ENCODE measurements at places on chromosomes 1 and 21.

DNA sequence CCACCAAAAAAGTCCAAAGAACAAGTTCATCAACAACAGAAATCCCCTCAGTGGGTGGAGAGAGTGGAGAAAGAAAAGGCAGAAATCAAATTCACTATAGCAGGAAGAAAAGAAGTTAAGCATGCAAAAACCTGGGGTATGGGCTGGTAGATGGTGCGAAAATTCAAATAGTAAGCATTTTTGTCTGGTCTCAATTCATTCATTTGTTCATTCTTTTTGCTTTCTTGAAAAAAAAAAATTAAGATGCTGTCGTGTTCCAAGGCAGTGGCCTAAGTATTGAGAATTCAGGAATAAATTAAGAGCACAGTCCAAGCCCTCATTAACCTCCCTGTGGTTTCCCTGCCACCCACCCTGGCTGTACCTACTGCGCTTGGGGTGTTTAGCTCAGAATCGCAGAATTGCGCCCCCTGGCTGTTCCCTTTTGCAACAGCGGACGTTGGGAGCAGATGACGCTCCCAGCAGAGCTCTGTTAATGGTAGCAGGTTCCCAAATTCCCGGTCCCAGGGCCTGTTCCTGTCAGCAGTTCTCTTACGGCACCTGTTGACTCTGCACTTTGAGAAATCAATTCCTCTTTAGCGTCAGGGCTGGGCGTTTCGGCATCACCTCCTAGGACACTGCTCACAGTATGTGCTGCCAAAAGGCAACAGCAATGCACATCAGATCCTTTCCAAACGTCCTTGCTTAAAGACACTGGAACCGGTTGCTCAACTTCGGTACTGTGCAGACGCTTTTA lies 34.0 kb upstream of the SSX2IP start:
- peak; percentile 24 for DNase-seq

GRCh38 chr1:228768355-228769000 lies 33.2 kb downstream of the RHOU start:
- no peak for DNase-seq

DNA sequence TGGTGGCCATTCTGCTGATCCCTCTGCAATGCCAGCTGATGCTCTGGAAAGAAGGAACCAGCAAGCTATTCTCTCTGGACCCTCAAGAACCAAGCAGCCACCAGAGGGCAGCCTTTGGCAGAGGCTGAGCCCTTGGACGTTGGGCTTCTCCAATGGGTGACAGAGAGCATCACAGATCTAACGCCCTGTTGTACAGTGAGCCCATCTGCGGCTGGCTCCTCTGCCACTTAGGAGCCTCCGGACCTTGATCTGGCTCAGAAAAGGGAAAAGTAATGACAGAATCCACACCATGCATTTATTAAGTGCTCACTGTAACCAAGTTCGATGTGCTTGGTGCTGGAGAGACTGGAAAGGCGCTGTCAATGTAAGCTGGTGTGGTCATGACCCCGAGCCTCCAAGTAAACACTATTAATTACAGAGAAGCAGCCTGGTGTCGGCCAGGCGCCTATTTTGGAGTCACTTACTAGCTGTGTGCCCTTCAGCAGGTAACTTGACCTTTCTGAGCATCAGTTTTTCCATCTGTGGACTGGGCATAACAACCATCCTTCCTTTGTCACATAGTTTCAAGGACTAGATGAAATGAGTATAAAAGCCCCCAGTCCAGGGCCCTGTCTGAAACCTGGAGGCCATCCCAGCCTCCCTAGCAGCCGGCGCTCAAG lies 34.9 kb downstream of the ECE1 start:
- DNase-seq: peak; percentile 63

DNA sequence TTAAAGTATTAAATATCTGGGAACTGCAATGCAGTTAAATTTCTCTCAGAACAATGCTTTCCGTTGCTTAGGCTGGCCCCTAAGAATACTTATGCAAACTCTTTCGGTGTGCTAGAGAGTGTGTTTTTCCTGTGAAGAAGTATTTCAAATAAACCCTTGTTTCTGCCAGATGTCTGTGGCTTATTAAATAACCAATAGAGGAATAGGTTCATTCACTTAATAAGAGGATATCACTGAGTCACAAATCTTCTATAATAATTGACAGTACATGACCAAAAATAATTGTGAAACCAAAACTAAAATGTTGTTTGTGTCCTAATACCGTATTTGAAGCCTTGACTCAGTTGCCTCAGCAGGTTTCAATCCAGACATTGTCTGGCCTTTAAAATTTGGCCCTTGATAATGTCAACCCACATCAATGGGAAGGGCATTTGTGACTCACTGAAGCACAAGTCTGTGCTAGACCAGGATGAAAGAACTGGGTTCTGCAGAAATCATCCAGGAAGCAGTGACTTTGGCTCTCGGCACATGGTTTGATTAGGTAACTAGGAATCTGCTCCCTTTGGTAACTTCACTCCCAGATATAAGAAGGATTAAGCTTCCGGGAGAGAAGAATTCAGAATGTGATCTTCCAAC lies 104.2 kb upstream of the BARHL2 start:
- DNase-seq: no peak

- no peak for DNase-seq
Measured at GRCh38 chr1:179031855-179032513, 6.3 kb downstream of the FAM20B start.

- DNase-seq: no peak
Measured at GRCh38 chr1:22111620-22112019, 31.3 kb downstream of the WNT4 start.

DNA sequence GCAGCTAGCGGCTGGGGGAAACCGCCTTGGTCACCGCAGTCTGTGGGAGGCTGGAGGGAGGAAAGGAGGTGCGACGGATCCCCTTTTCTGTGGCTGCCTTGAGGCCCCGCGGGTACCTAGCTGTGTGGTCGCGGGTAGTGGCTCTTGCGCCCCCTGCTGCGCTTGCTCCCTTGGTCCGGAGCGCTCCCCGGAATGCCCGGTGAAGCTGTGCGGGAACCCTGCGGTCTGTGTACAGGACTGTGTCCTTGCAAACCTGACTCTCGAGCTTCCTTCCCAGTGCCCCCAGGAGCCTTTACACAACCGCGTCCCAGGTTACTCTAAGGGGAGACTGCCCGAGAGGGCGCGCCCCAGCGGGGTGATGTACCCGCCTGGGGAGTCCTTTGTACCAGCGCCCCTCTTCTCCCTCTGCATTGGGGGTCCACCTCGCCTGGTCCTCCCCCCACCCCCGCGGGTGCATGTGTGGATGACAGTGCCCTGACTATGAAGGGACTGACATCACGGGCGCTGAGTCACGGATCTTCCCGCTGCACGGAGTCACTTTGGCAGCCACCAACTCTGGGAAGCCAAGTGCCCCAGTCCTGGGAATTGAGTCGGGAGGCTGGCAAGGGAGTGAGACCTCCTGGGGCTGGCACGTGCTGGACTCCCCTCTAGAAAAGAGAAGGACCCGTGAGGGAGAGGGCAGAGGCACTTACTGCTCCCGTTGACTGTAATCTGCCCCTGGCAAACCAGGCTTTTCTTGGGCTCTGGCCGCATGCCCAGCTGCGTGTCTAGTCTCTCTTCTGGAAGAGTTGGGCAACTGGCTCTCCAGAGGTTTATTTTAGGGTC lies 816 bp downstream of the IL6R start:
- DNase-seq: peak; percentile 57

GRCh38 chr1:160021376-160022074 lies 10.3 kb downstream of the PIGM start:
- no peak for DNase-seq

GRCh38 chr1:113981962-113982931 lies 3.0 kb downstream of the OLFML3 start:
- no peak for DNase-seq

GRCh38 chr1:171484760-171485374 lies 463 bp upstream of the PRRC2C start:
- no peak for DNase-seq

DNA sequence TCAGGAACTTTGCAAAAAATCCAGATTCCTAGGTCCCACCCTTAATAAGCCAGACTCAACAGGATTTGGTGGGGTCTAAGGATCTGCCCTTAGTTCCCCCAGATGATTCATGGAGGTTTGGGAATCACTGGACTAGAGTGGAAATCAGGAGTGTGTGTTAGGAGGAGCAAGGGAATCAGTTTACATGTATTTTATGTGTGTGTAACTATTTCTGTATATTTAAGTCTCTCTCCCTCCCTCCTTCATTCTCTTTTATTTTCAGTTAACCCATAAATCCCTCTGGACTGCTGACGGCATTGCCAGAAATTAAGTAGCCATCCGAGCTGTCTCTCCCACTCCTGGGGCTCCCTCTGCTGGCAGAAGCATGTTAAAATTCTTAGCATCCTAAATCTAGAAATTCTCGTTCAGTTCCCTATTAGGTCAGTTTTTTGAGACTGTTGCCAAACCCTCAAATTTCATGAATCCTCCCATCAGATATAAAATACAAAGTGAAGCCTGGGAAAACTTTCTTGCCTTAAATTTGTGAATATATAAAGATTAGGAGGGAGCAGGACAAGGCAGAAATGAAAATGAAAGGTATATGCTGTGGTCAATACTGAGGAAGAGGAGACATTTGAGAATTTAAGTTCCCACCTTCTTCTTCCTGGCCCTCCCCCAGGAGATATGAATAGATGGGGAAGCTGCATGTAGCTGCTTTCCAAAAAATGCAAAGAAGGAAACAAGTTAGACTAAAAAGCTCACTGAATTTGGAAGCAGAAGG lies 11.7 kb upstream of the HSD11B1 start:
- DNase-seq: peak; percentile 33

DNA sequence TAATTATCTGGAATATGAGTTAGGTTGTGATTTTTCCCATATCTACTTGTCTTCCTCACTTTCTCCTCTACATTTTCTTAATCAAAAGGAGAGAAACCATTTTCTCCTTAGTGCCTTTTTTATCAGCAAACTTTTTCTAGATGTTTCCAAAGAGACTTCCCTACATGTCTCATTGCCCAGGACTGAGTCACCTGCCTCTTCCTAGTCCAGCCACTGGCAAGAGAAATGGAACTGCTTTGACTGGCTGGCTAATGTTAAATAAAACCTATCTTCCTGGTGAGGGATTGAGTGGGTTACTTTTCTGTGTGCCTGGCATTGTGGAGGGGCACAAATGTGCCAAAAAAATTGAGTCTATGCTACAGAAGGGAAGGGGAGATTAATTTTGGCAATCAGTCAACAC lies 52.1 kb upstream of the CD5L start:
- no peak for DNase-seq

DNA sequence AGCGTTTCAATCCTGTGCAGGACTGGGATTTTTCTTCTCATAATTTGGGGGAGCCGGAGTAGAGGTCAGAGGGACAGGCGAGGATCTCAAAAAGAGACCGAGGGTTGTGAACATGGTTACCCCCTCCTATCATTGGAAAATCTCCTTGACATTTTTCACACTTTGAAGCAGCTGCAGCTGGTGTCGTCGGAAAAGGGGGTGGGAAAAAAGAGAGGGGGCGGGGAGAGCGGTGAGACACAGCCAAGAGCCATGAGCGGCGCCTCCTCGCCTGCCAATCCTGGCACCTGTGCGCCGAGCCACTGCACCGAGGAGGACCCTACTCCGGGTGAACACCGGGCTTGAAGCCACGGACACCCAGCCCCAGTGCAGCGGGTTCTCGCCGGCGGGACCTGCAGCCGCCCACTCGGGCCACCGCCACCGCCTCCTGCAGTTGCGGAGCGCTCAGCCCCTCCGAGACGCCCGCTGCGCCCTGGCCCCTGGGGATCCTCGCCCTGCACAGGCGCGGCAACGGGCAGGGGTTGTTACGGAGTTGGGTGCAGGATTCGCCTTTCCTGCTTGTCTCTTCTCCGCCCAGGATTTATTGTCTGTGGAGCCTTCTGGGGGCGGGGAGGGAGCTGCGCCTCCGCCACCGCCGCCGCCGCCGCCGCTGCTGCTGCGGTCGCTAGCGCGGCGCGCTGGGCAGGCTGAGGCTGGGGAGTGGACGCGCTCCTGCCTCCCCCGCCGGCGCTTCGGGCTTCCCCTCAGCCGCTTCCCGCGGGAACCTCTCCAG lies at the start of gene LRRC7:
Gene LRRC7 (plus strand): TSS at position 271 of the 769 bp plus-strand sequence. CDS start 718 bp downstream, outside the sequence.
- DNase-seq: no peak

GRCh38 chr1:15354580-15354965 lies 55.1 kb upstream of the EFHD2 start:
- DNase-seq: no peak

GRCh38 chr1:200274116-200274515 lies 135.7 kb downstream of the ZNF281 start:
- no peak for DNase-seq

DNA sequence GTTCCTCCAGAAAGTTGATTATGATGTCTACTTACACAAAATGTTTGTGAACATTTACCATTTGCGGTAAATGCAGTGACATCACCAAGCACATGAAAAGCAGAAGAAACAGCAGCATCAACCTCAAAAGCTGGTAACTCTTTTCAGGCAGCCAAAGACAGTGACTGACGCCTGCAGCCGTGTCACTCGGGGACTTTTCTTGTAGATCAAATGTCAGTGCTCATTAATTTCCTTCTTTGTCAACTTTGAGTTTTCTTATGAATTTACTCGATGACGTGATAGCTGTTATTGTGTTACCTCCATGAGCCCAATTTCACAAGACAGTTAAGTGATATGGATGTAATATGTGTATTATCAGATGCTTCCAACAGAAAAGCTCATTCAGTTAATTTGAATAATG lies 92.5 kb downstream of the RIPK4 start:
- DNase-seq: no peak

DNA sequence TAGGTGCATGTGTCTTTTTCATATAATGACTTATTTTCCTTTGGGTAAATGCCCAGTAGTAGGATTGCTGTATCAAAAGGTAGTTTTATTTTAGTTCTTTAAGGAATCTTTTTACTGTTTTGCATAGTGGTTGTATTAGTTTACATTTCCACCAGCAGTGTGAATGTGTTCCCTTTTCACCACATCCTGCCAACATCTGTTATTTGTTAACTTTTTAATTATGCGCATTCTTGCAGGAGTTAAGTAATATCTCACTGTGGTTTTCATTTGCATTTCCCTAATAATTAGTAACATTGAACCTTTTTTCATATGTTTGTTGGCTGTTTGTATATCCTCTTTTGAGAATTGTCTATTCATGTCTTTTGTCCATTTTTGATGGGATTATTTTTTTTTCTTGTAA lies 1761.9 kb downstream of the PLA2G4A start:
- DNase-seq: no peak

- no peak for DNase-seq
Measured at GRCh38 chr21:43333298-43334062, 93.5 kb downstream of the SIK1 start.

- DNase-seq: no peak
Measured at GRCh38 chr1:41773842-41774241, 144.9 kb downstream of the HIVEP3 start.

GRCh38 chr1:30588311-30589073 lies 134.9 kb downstream of the MATN1 start:
- DNase-seq: no peak

- no peak for DNase-seq
Measured at GRCh38 chr1:15900662-15901279, 53.3 kb downstream of the SPEN start.

DNA sequence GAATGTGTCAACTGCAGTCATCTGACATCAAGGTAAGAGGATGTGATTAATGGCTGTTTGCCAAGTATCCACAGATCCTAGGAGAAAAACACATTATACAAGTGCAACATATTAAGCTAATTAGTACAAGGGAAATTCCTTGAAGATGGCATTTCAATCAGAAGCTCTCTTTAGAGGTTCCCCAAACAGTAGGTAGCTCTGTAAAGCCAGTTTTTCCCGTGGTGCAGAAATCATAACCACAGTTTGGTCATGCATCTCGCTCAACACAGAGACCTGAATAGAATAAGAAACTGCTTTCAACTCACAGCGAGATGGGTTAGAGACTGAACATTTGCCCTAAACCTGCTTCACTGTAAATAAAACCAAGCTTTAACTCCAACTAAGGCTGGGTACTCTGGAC lies 230.5 kb upstream of the CAMK1G start:
- DNase-seq: no peak

GRCh38 chr1:9751971-9752370 lies 71.8 kb downstream of the CLSTN1 start:
- DNase-seq: no peak

GRCh38 chr1:50271968-50272578 lies 151.2 kb downstream of the DMRTA2 start:
- no peak for DNase-seq

Data from stimulated activated CD4-positive, alpha-beta T cell treated with anti-CD3 and anti-CD28 coated beads, Interleukin-1b, Interleukin-23, amount 100 ng/mL, for 1 hour (primary cell).